CD4-positive, alpha-beta T cell treated with Interleukin-2 at 100 ng/mL for 4 hours (primary cell): ENCODE measurements at places on chromosomes 2 and 18.

GRCh38 chr2:239805414-239805813, 219.7 kb downstream of the NDUFA10 start:
- no peak for DNase-seq

- DNase-seq, result no peak
Measured at GRCh38 chr2:30512243-30512886, 65.3 kb downstream of the LCLAT1 start.

DNA sequence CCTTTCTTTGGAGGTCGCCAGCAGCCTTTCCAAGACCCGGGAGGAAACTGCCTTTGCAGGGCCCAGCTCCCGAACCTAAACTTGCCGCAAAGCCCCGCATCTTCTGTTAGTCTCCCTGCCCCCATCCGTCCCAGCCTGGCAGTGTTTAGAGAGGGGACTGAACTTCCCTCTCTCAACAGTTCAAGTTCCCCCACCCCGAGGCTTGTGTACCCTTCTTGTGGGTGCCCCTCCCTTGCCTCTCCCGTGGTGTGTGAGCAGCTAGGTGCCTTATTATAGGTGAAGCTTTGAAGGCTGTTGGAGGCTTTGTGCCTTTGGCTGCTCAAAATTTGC, 1.4 kb downstream of the LBH start:
- peak; percentile 46 for DNase-seq

DNA sequence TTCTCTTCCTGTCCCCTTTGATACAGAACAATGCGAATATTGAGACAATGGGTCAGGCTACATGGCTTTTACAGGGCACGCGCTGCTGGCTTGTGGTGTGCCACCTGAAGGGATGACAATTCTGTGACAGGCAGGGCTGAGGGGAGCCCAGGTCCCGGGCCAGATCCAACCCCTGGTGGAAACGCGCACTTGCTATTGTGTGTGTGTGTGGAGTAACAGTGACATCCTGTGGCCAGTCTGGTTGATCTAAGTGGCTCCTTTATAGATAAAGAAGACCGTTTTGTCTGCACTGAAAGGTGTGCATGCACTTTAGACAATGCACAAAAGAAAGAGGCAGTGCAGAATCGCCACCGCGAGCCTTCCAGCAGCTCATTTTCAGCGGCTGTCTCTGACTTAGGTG, 273.6 kb downstream of the HRH4 start:
- DNase-seq, result no peak

DNA sequence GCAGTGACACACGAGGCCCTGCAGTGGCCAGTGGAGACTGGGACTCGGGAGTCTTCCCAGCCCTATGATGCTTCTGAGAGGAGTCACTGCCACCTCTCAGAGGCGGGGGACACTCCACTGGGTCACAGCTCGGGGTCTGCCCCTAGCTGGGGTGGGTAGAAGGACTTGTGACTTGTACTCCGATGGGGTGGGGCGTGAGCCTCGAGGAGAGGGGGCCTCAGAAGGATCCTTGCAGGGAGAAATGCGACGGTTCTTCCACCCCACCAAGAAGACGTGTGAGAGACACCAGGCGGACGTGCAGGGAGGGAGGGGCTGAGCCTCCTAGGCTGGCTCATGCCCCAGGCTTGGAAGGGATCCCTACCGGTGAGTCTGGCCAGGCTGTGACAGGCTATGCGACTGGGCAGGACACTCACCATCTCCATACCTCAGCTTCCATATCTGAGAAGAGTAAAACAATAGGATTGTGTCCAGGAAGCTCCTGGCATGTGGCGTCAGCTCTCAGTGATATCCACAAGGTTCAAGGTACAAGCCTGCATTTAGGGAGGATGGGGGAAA, 11.1 kb upstream of the OTOS start:
- DNase-seq, result no peak

DNA sequence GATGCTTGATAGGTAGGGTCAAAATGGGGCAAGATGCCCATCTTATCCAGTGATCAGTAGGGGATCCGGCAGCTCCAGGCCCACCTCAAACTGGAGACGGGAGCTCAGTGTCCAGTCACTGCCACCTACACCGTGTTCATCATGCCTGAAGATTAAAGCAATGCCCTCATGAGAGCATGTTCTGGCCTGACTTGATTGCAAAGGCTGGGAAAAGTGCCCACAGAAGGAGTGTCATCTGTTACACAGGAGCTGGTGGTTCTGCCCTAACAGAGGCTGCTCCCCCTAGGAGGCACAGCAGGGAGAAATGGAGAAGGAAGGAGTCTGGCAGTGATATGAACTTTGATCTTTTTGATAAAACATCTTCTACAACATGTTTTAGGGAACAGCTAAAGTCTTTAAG, 92.3 kb downstream of the CCBE1 start:
- DNase-seq, result no peak

GRCh38 chr18:33851546-33852078, 273.6 kb downstream of the ASXL3 start:
- DNase-seq, result no peak

DNA sequence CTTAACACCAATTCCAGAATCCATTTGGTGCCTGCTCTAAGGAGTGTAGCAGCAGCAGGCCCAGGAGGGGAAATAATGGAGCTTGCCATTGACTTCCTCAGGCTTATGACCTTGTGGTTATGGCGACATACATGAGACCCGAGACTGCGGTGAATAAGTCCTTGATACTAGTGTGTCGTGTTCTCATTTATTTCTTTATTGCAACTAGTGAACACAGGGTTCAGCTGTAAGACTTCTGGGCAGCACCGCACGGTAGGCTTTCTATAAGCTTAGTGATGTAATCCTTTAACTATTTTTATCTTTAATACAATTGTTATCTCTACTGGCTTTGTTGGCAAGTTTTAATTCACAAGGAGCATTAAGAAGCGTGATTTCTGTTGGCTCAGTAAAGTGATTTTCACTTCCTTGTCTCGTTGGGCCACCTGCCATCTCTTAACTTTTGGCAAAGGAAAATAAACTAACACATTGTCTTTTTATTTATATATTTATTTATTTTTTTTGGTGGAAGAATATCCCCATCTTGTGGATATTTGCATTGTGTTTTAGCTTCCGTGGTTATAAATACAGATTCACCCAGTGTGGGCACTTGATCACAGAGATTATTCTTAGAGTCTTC, 139.8 kb downstream of the LTBP1 start:
- DNase-seq, result no peak
